ENCODE measurements at places on chromosomes 2 and 18.

DNA sequence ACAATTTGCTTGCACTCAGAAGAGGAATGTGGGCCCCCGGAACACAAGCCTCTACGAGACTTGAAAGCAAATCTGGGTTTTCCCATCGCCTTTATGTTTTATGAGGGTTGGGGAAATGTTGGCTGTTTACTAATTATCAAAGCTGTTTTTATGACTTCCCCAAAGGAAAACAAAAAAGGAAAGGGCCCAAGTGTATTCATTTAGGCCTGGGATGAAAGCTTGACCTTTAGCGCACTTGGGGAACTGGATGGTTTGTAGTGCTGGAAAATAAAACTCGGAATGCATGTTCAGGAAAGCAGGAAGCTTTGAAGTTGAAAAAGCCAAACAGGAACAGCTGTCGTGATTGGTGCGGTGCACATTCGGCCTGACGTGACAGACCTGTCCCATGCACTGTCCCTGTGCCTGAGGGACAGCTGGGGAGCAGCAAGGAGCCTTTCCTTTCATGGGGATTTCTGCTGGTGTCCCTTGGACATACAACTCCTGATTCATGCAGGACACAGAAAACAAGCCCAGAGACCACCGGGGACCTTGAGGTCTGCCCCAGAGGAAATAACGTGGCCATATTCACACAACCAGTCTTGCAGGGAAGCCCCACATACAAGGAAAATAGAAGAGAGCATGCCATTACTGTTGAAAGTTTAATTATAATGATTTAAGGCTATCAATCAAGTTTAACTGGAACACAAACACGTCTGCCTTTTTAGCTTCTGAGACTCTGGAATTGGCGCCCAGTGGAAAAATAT lies 169.7 kb upstream of the APCDD1 start:
- no peak for DNase-seq

GRCh38 chr18:62612776-62613175 lies 90.0 kb downstream of the ZCCHC2 start:
- DNase-seq = no peak

DNA sequence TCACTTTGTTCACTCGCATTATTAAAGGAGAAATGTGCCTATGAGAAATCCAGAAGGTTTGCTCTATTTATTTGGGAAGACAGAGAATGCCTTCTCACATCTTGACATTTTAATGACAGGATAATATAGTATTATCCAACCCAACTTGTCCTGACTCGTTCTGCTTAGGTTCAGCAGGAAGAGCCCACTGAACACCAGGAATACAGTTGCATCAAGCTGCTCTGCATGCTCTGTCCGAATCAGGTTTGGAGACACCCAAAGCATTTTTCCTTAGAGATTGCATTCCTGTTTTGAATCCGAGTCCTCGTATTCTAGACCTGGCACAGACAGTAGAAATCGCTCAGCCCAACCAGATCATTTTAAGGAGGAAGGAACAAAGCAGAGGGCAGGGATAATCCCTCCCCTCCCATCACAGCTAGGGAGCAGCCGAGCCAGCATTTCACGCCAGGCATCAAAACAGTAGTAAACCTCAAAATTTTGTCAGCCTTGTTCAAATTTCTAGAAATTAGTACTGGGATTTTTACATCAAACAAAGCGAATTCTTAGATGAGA lies 837.4 kb upstream of the ID2 start:
- no peak for DNase-seq

DNA sequence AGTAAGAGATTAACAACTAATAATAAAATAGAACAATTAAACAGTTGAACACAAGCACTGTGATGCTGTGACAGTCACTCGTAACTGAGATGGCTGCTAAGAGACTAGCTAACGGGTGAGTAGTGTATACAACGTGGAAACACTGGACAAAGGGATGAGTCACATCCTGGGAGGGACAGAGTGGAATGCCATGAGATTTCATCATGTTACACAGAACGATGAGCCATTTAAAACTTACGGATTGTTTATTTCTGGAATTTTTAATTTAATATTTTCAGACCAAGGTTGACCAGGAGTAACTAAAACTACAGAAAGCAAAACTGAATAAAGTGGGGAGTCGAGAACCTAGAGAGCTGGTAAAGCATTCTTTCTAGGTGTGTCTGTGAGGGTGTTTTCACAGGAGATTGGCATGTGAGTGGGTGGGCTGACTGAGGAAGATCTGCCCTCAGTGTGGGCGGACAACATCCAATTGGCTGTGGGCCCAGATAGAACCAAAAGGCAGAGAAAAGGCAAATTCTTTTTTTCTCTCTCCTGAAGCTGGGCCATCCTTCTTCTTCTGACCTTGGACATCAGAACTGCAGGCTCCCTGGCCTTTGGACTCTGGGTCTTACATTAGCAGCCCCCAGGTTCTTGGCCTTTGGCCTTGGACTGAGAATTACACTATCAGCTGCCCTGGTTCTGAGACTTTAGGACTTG lies 14.6 kb downstream of the TMSB10 start:
- no peak for DNase-seq

GRCh38 chr2:88201811-88202169 lies 31.6 kb downstream of the THNSL2 start:
- DNase-seq = no peak

- DNase-seq = no peak
These were observed 57.8 kb upstream of the HS6ST1 start for GRCh38 chr2:128376241-128377041.

GRCh38 chr2:96954011-96954846 lies 32.2 kb downstream of the FAM178B start:
- DNase-seq = no peak

DNA sequence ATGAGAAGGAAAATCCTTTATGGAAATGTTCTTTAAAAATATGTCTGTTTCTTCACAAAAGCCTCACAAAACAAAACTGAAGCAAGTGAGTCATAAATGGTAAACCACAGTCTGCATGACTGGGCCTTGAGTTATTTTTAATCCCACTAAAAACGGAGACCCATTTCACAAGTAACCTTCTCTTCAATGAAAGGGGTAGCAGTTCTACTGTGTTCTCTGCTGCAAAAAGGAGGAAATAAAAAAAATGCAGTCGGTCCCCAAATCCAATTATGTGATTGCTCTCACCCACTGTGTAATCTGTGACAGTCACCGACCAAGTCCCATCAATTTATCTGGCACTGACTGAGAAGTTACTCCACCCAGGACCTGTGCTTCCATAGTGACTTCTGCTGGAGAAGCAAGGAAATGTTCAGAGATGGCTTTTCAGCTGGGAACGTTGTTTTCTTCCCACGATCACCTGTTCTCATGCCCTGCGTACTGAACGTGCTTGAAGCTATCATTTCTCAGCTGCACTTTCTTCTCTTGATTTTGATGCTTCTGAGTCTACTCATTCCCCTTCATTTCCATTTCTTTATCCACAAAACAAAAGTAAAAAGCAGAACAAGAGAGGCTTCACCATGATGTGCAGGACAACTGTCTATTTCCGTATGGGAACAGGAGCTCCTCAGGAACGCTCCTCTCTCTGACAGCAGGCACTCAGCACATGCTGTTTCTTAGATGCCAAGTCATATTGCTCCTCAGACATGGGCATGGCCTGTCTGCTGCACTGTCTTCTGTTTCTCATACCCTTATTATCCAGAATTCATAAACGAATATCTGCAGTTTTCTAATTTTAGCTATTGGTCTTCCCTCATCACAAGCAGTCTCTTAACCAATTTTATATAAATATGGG lies 80.0 kb upstream of the TMEM200C start:
- no peak for DNase-seq

GRCh38 chr2:91442246-91442905 lies 2750.9 kb downstream of the RPIA start:
- no peak for DNase-seq

GRCh38 chr2:96537734-96538486 lies 1.4 kb downstream of the ARID5A start:
- no peak for DNase-seq

- no peak for DNase-seq
These were observed 63.1 kb downstream of the CXCR4 start for GRCh38 chr2:136054856-136055255.

- peak; percentile 70 for DNase-seq
These were observed 246.3 kb downstream of the TNS1 start for GRCh38 chr2:217756375-217757107.

DNA sequence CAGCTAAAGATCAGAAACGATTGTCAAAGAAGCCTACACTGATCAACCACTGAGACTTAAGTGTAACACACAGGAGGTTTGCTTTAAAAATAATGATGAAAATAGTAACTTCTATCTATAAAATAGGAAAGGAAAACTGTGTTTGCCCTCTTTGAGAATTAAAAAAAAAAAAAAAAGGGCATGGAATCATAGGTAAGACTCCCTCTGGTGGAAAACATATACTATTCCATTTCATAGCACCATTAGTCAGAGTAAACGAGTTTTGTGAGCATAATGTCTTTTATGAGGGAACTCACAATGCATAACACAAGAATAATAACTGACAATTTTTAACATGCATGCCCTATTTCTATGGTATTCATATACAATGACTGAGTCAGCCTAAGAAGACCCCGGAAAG lies 36.3 kb downstream of the SLC35F5 start:
- no peak for DNase-seq

DNA sequence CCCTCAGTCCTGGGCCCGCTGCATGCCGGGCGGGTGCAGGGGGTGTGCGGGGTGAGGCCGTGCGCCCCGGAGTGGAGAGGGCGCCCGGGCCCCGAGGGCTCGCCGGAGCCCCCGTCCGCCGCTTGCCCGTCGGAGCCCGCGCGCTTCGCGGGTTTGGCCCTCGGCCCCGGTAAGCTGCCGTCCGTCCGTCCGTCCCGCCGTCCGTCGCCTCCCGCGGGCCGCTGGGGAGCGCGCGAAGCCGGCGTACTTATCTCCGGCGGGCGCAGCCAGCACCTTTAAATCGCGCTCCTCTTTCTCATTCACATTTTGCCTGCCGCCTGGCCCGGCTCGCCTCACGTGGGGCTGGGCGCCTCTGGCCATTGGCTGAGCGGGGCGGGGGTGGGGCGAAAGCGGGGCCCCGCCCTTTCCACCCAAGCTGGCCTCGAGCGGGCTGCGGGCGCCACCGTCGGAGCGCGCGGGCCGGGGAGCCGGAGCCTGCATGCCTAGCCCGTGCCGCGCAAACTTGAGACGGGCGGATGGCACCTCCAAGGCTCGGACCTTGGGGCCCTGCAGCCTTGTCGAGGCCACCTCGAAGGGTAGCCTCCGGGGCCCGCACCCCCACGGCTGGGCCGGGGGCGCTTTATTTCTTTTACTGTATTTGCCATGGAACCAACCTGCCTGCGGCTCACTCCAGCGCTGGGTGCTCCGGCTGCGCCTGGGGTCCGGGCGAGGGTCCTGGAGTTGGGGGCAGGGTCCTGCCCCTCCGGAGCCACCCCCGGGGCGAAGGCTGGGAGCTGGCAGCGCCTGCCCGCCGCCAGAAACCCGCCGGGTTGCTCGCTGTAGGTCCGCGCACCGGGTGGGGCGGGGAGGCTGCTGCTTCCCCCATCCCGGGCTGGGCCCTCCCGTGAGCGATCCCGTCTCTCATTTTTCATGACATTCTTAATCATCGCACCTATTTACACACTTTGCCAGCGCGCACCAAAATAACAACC lies at the start of gene GBX2:
GBX2 (minus strand) TSS at position 277 of the 971 bp plus-strand sequence. CDS start 415 bp downstream, outside the sequence.
- no peak for DNase-seq

- DNase-seq = no peak
These were observed 99.5 kb upstream of the CCDC85A start for GRCh38 chr2:56084111-56084901.

- no peak for DNase-seq
These were observed 60.0 kb downstream of the DGKD start for GRCh38 chr2:233414273-233414654.

DNA sequence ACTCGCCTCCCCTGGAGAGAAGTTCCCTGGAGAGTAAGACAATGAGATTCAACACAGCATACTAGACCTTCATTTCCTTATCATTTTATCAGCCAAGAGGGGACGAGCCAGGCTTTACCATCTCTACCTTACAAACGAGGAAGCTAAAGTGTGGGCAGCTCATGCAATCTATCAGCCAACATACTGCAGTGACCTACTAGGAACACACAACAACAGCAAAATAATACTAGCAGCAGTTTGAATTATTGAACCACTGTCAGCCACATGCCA lies 60.0 kb upstream of the TEX51 start:
- no peak for DNase-seq

DNA sequence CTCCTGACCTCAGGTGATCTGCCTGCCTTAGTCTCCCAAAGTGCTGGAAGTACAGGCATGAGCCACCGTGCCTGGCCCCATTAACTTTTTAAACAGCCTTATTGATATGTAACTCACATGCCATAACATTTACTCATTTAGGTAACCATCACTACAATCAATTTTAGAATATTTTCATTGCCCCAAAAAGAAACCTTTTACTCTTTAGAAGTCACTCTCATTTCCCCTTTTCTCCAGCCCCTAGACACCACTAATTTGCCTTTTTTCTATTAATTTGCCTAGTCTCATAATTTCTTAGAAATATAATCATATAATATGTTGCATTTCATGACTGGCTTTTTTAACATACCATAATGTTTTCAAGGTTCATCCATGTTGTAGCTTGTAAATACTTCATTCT lies 57.2 kb upstream of the TACR1 start:
- DNase-seq = no peak

GRCh38 chr18:79524181-79525078 lies 128.7 kb downstream of the NFATC1 start:
- DNase-seq = no peak

DNA sequence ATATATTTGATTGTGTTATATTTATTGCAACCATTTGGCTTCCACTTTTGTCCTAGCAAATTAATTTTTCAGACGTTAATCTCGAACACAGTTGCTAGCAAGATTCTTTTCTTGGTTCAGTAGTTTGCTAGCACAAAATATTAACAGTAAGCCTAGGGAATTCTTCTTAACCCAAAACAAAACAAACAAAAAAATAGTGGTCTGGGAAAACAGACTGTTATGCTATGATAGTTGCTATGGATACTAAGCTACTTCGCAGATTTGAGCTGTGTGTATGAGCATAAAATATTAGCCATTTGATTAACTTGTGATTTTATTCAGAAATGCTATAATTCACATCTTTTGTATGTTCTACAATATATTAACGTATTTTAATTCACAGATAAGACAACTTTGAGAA lies 541.5 kb upstream of the NETO1 start:
- DNase-seq = no peak

GRCh38 chr2:134370655-134371445 lies 117.0 kb downstream of the MGAT5 start:
- no peak for DNase-seq

GRCh38 chr2:120444691-120445240 lies 98.8 kb downstream of the INHBB start:
- no peak for DNase-seq

GRCh38 chr2:57497489-57498096 lies 549.0 kb upstream of the VRK2 start:
- peak; percentile 1 for DNase-seq
